ENCODE measurements at places on chromosomes 1 and 21.

DNA sequence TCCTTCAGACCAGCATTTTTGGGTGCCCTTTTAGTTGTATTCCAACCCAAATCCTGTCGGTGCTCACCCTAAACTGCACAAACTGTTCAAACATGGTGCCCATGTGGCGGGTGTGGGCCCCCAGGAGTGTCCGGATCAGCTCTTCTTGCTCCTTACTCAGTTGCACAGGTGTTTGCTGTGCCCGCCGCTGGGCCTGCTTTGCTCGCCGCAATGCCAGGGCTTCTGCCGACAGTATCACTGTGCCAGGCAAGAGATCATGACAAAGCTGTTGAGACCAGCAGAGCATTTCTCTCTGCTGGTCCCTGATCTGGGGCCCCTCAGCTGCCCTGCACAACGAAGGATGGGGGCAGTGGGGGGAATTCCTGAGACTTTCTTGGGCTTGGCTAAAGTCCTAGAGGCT is 4.9 kb downstream of the NR1I3 start:
- DNase-seq = no peak

DNA sequence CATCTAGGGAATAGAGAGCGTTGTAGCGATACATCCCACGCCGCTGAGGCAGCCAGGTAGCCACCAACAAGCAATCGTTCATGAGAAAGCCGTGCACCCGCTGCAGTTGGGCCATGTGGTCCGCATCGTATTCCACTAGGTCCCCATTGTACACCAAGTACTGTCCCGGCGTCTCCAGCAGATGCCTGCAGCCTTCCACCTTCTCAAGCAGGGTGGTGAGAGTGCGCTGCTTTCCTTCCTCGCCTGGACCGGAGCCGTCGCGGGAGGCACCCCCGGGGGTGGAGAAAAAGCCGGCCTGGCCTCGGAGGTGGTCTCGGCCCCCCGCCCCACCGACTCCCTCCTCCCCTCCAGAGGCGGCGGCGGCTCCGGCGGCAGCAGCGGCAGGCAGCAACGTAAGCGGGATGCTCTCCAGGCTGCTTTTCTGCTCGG is 595 bp downstream of the EXOC8 start:
- no peak for DNase-seq

GRCh38 chr1:152786077-152786476 is at the start of gene LCE1E:
Gene LCE1E, plus strand, starts transcription at chr1:152786257. Its CDS starts 1,043 bp downstream, at chr1:152787300.
- DNase-seq = no peak

GRCh38 chr1:226369110-226369509 is 38.8 kb downstream of the PARP1 start:
- DNase-seq = no peak

GRCh38 chr1:61433646-61434045 is 291.3 kb downstream of the TM2D1 start:
- DNase-seq = no peak
